ENCODE measurements at places on chromosomes 7 and 10. TPM values are rescaled to one million over a fixed set of nuclear protein-coding genes. Genes with fewer than 3 reads are reported as not detected.

GRCh38 chr10:114334301-114334700, 70.0 kb downstream of the AFAP1L2 start:
- H3K4me3 ChIP-seq: no peak overlapping the region
- no peaks in the 10 kb centered on the region for H3K36me3 ChIP-seq
- H3K27me3 ChIP-seq: peaks cover 5% of the 10 kb centered on the region
- H3K27ac ChIP-seq: no peak overlapping the region
- H3K4me1 ChIP-seq: peaks cover 34% of the 10 kb centered on the region

DNA sequence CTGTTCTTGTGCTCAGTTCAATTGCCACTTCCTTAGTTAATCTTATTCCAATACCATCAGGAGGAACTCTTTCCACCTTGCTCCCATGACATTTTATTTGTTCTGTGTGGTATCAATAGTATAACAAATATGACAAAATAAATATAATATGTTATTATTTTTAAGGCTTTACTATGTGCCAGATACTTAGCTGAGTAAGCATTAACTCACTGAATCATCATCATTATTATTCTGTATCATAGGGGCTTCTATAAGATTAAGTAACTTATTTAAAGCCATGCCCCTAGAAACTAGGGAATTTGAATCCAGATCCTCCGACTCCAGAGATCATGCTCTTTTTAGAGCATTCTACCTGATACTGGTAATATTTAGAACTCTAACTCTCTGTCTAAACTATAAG, 33.5 kb upstream of the SKAP2 start:
- H3K27me3 ChIP-seq: peaks cover 32% of the 10 kb centered on the region
- no peak overlapping the region for H3K27ac ChIP-seq
- no peaks in the 10 kb centered on the region for H3K4me1 ChIP-seq
- H3K36me3 ChIP-seq: no peaks in the 10 kb centered on the region
- H3K4me3 ChIP-seq: no peak overlapping the region

GRCh38 chr10:102202386-102202785, 23.7 kb upstream of the ELOVL3 start:
- H3K4me1 ChIP-seq: peaks cover 7% of the 10 kb centered on the region
- DNase-seq: no peak
- no peak overlapping the region for H3K4me3 ChIP-seq

DNA sequence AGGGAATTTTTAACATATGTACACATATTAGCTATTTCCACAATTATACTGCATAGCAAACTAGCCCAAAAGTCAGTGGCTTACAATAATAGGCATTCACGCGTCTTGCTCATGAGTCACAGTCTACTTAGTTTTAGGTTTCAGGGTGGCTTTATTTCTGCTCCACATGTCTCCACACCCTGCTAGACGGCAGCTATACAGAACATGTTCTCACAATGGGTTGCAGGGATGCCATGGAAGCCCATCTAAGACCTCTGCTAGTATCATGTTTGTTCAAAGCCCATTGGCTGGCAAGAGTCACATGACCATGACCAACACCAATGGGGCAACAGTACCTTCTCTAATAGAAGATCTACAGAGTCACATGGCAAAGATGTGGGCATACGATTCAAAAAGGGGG, 96.3 kb upstream of the NEBL start:
- no peak overlapping the region for H3K27ac ChIP-seq
- H3K4me1 ChIP-seq: no peaks in the 10 kb centered on the region

GRCh38 chr7:144835155-144835611, 670 bp downstream of the TPK1 start:
- peaks cover 21% of the 10 kb centered on the region for H3K36me3 ChIP-seq
- H3K27ac ChIP-seq: peak overlapping the region; percentile 99
- H3K27me3 ChIP-seq: no peaks in the 10 kb centered on the region
- H3K4me1 ChIP-seq: peaks cover 35% of the 10 kb centered on the region
- H3K4me3 ChIP-seq: peak overlapping the region; percentile 93

DNA sequence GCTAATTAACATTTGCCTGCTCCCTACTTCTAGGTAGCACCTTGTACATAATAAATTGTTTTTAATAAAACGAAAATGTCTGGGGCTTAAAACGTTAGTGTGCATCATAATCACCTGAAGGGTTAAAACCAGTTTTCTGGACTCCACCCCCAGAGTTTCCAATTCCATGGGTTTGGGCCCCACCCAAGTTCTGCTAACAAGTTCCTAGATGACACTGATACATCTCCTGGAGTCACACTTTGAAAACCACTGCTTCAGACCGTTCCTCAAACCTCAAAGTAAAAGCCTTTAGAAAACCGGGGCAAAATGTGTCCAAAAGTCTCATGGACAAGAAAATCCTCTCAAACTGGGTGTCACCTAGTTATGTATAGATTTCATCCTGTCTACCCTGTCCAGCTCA, 9.3 kb downstream of the OSBPL3 start:
- no peak overlapping the region for H3K27ac ChIP-seq
- DNase-seq: no peak
- no peak overlapping the region for H3K4me3 ChIP-seq
- no peaks in the 10 kb centered on the region for H3K27me3 ChIP-seq
- peaks cover 68% of the 10 kb centered on the region for H3K4me1 ChIP-seq

The SYT15 gene
- 1.5 TPM for total RNA-seq

Measured in activated CD8-positive, alpha-beta memory T cell treated with anti-CD3 and anti-CD28 coated beads, Interleukin-2, amount 10 ng/mL, durations not matched to agents 7 days and 5 days (primary cell).